ENCODE measurements at places on chromosomes 1 and 21.

- no peak for DNase-seq
Measured at GRCh38 chr1:24896176-24896575, 33.9 kb downstream of the RUNX3 start.

- DNase-seq: no peak
Measured at GRCh38 chr1:231861541-231862481, 235.2 kb downstream of the DISC1 start.

DNA sequence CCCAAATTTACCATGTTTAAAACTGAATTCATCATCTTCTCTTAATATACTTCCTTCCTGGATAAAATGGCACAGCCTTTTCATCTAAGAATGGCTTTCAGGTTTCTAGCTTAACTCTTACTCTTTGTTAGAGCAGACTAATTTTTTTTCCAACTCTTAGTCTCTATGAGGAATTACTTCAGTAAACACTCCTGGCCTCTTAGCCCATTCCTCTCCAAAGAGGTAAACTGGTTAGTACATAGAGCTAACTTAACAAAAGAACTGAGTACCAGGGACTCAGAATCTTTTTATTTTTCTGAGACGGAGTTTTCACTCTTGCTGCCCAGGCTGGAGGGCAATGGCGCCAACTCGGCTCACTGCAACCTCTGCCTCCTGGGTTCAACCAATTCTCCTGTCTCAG, 21.1 kb downstream of the FOXJ3 start:
- no peak for DNase-seq

- DNase-seq: no peak
Measured at GRCh38 chr1:204194771-204195170, 1.5 kb downstream of the KISS1 start.

DNA sequence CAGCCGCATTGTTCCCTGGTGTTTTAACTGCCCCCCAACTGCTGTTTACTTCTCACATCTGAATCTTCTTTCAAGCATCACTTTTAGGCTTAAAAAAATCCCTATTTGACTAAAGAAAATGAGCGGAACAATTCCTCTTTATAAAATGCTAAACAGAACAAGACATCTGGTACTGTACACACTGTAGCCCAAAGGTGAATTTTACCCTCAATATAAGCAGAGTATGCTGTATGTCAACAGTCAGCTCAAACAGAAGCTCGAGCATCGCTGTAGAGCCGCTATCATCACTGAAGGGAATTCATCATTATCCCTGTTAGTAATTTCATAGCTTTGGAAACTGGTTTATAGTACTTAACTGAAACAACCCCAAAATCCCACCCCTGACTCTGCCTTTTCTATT, 85.3 kb downstream of the LRRC8D start:
- no peak for DNase-seq

DNA sequence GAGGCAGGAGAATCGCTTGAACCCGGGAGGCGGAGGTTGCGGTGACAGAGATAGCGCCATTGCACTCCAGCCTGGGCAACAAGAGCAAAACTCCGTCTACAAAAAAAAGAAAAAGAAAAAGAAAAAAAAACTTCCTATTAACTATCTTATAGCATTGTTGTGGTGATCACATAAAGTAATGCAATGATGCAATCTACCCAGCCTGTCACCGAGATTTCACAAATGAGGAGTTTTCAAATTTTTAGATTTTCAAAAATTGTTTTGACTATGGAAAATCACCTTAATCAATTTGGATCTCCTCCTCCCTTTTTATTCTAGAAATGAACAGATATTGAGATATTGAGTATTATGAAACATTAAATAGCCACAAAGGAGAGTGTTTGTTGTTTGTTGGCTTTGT, 8.0 kb downstream of the FMO5 start:
- DNase-seq: no peak

GRCh38 chr1:147243228-147243685, 773 bp downstream of the CHD1L start:
- DNase-seq: no peak

- DNase-seq: no peak
Measured at GRCh38 chr1:180888870-180889269, 23.8 kb upstream of the KIAA1614 start.

GRCh38 chr1:110203021-110203661, 7.0 kb upstream of the KCNC4 start:
- peak; percentile 85 for DNase-seq

DNA sequence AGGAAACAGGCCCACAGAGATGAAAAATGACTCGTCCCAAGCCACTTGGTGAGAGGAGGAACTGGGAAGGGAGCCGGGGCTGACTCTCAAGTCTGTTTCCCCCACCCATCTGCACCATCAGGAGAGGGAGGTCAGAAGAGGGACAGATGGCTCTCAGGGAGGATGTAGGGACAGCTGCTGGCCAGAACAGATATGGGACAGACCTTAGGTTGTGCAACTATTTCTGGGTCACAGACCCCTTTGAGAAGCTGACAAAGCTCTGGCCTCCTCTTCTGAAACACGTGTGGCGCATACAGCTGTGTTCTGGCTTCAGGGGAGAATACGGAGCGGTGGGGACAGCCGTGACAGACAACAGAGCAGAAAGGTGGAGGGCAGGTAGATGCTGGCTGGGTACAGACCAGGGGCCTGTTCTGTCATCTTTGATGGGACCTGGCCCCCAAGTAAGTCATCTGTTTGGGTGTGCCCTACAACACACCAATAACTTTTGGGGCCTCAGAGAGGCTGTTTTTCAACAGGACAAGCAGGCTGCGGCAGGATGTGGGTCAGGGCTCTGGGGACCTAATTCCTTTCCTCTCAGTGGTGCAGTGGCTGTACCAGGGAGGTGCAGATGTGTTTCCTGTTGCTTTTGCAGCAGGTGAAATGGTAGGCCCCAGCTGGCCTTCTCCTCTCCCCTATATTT, 7.3 kb downstream of the SH3BGRL3 start:
- peak; percentile 78 for DNase-seq

- no peak for DNase-seq
Measured at GRCh38 chr1:214496126-214496525, 55.3 kb downstream of the PTPN14 start.

DNA sequence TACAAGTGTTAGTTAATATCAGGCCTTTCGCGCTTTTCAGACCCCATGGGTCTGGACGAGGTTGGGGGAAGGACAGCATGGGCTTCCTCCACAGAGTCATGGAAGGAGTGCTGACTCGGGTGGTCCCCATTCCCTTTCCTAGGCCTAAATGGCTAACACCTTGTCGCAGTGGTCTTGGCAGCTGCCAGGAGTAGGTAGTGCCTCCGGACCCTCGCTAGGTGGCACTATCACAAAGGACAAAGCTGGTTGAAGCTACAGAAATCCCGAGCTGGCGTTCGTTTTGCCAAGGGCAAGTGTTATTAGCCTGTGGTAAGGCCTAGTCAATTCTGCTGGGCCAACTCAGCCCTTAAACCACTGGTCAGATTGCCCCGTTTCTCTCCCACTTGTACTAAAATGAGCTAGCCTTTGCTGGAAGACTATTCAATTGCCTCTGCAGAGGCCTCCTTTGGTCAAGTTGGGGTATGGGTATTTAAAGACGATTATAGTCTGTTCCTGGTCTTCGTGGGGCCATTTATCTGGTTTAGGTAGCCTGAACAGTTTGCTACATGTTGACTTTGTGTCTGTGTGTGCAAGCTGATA, 1.1 kb upstream of the UBE2Q1 start:
- peak; percentile 85 for DNase-seq

DNA sequence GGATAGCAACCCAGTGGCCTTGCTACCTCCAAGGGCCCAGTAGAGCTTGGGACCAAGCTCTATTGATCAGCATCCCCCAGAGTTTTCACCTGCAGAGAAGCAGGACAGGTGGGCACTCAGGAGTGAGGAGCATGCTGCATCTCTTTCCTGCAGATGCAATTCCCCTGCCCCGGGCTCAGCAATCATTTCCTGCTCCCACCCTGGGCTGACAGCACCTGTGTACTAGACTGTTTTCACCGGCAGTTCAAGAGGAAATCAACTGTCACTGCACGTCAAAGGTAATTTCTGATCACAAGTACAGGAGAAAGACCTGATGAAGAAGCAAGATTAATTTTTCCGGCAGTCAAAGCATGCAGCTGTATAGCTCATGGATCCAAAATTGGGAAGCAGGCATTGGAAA, 8.8 kb upstream of the NT5C1A start:
- DNase-seq: no peak

DNA sequence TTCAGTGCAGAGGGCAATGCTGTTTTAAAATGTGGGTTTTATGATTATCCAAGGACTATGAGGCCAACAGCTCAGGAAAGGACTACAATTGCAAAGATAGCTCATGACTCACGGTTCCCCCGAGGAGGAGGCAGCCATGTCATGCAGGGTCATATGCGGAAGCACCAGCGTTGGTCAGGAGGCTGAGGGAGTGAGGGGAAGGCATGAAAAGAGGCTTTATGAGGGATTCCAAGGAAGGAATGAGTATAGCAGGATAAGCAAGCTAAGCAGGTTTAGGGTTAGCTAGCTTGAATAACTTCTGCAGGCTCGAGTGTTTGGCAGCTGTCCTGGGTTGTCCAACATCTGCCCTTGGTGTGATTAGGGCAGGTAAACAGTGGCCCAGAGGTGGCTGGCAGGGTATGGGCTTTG, 495.1 kb downstream of the SETD4 start:
- no peak for DNase-seq

DNA sequence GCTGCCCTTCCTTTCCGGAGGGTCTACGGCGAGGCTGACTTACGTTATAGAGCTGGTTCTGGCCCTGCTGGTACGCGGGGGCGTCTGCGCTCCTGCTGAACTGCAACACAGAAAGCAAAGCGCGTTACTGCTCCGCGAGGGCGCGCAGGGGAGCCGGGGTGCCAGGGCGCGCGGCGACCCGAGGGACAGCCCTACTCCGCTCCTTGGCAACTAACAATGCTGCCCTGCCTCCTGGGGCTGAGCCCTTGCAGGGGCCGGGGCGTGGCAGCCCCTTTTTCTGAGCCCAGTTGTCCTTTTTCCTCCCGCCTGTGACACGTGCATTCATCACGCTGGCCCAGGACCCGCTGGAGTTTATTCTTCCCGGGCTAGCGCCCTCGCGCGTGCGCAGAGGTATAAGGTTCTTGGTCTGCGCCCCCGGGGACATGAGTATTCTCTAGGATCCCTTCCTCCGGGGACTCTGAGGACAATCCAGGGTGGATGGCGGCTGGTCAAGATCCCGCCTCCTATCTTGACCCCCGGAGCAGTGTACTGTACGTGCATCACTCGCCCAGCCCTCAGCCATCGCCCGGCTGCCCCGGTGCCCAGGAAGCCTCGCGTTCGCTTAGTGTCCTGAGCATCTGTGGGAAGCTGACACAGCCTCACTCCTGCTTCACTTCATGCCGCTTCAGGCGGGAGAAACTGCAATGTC, 78.9 kb downstream of the CD247 start:
- no peak for DNase-seq

DNA sequence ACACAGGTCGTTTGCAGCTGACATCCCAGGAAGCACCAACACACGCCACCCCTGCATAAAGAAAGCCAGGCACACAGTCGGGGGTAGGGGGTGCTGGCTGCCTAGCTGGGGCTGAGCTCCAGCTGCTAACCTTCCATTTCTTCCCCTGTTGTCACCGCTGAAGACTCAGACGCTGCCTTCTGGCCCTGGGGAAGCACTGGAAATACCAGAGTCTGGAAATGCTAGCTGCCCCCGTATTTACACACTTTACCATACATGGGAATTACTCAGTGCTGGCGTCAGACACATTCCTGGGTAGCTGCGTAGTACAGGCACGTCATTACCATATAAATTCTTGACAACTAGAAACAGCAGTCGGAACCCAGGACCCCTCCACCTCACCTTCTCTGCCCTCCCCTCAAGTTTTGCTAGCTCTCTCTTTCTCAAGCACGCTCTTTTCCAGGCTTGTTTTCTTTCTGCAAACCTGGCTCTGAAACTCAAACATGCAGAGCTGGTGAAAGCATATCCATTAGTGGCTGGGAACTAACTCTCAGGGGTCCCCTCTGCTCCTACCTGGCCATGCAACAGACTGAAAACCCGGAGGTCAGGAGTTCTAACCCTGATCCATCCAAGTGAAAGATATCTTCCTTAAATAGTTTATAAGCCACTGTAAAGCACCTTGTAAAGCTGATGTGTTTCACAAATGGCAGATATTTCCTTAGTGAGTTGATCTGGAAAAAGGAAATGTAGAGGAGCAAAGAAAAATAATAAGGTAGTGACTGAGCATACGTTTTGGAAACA, 3.3 kb downstream of the CSRP1 start:
- no peak for DNase-seq

GRCh38 chr1:177341773-177342172, 171.0 kb downstream of the BRINP2 start:
- no peak for DNase-seq

GRCh38 chr1:32138965-32139364, 31.1 kb downstream of the KPNA6 start:
- no peak for DNase-seq

GRCh38 chr21:28136656-28137255, 855.9 kb downstream of the LTN1 start:
- no peak for DNase-seq

DNA sequence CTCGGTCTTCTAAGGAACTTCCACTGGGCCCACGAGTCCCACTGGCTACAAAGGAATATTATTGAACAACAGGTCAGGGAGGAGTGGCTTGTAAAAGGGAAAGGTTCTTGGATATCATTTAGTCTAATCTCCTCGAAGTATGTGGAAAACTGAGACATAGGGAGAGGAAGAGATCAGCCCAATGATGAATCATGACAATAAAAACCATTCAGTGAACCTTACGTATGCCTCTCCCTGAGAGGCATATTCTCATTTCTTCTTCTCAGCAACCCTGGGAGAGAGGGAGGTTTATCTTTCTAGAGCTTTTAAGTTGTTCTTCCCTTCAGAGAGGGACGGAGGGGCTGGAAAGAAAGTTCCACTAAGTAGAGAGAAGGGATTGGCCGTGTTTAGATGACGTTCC, 5.3 kb upstream of the MOB3C start:
- no peak for DNase-seq

DNA sequence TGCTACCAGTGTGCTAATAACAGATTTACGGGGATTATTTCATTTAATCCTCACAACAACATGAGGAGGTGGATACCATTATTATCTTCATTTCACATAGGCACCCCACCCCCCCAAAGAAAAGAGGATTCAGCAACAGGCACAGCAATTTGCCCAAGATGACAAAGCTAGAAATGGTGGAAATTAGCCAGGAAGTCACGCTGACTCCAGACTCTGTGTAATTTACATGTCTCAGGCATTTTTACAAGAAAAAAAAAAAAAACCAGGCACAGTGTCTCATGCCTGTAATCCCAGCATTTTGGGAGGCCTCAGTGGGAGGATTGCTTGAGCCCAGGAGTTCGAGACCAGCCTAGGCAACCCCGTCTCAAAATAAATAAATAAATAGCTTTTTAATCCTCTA, 37.5 kb upstream of the PRDM2 start:
- DNase-seq: no peak

- DNase-seq: no peak
Measured at GRCh38 chr1:32972814-32973428, 8.3 kb upstream of the RNF19B start.

GRCh38 chr1:112308716-112309115, 87.3 kb upstream of the CTTNBP2NL start:
- DNase-seq: no peak
